Muscle of arm (tissue), 14 donors: ENCODE measurements at places on chromosomes 7 and 10.

GRCh38 chr7:55018361-55019190, at the start of gene EGFR:
Gene EGFR, plus strand, starts transcription at chr7:55019017. Its CDS starts 261 bp downstream, at chr7:55019278.
- DNase-seq = peak; percentile 85

DNA sequence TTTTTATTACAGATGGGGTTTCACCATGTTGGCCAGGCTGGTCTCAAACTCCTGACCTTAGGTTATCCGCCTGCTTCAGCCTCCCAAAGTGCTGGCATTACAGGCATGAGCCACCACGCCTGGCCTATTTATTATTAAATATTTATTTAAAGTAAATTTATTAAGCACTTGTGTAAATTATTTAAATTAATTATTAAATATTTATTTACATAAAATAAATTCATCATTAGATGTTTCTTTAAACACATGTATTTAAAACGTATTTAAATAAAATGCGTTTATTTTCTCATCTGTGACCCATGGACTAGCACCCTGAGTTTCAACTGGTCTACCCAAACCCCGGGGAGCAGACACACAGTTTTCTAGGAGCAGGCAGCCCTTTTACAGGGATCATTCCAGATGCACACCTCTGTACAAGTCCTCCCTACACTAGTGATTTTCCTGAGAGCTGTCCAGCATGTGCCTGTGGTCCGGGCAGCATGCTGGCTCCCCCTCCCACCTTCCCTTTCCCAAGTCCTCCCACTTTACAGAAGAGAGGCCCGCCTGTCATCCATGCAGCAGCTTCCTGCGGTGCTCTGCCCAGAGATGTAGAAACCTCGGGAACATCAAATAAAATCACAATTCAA, 89.2 kb upstream of the ATP6V0A4 start:
- DNase-seq = no peak

- no peak for DNase-seq
These were observed 461 bp upstream of the FIGNL1 start for GRCh38 chr7:50450590-50451032.

DNA sequence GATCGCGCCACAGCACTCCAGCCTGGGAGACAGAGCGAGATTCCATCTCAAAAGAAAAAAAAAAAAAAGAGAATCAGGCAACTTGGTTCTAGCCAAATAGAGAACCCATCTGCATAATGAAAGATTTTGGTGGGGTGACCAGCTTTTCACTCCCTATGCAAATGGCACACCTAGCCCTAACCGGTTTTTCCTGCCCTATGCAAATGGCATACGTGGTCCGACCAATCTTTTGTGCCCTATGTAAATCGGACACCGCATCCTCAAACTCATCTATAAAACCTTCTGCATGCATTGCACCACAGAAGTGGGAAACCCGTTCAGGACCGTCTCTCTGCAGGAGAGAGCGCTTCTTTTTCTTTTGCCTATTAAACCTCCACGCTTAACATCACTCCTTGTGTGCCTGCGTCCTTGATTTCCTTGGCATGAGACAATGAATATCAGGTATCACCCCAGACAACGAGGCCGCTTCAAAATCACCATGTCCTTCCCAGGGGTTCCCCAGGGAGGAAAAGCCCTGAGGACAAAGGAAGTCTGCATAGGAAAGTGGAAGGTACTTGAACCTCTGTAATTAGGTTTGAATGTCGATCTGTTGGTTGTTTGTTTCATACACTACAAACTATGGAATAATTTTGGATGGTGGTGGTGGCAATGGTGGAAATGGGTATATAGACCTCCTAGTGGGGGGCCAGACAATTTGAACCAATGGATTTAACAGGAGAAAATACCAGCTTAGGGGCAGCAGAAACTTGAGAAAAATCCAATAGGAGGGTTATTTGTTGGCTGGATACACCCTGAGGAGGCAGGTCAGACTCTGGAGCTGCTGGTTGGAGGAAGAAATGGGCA, 396.2 kb downstream of the TYW1 start:
- no peak for DNase-seq

DNA sequence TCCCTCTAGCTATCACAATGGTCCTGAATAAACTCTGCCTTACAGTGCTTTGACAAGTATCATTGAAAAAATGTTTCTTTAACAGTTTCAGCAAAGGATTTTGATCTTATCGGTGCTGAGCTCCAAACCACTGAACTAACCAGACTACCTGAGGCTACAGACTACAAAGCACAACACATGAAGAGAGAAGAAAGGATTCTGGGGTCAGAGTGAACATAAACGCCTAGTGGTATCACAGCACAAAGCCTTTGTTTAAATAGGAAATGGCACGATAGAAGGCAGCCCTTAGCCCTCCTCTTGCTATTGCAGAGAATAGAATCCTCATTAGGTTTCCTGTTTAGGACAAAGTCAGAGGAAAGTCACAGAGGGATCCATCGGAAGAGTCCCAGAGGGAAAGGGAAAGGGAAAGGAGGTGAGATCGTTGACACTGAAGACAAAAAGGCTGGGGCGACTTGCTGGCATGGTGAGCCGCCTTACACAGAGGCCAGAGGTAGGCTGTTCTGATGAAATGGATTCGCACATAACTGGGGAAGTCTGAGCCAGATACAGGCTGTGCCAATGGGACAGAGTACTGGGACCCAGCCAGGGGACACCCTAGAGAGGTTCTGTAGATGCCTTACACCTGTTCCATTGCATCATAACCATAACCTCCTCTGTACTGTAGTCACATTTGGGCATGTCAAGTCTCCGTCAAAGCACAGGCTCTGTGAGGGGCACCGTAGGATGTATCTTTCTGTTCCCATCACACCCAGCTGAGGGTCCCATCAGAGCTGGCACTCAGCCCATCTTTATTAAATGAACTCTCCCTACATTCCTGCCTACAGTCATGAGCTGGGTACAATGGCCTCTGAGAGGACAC, 71.5 kb downstream of the XPNPEP1 start:
- no peak for DNase-seq

DNA sequence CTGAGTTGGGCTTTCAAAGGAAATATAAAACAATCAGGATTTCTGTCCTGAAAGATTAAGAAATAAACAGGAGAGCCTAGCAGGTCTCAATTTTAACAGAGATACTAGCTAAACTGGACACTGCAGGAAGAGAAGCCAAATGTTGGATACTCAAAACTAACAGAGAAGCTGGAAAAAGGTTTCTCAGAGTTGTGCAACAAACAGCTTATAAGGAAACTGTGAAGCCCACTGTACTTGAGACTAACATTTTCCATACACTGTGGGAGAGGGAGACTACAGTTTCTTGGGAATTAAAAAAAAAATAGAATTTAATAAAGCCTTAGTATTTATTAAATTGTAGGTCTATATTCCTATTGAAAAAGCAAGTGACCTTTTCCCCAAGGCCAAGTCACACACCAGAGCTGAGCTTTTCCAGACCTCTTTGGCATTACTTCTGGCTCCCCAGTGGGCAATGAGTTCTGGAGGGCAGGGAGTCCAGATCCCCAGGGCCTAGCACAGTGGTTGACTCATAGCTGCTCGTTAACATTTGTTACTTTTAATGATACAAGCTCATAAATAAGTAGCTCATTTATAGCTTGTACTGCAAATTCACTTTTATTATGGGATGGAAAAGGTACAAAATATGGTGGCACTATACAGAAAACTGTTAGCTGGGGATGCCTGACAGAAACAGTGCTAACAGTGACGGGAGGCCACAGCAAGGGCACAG, 68.3 kb downstream of the MINDY3 start:
- no peak for DNase-seq

DNA sequence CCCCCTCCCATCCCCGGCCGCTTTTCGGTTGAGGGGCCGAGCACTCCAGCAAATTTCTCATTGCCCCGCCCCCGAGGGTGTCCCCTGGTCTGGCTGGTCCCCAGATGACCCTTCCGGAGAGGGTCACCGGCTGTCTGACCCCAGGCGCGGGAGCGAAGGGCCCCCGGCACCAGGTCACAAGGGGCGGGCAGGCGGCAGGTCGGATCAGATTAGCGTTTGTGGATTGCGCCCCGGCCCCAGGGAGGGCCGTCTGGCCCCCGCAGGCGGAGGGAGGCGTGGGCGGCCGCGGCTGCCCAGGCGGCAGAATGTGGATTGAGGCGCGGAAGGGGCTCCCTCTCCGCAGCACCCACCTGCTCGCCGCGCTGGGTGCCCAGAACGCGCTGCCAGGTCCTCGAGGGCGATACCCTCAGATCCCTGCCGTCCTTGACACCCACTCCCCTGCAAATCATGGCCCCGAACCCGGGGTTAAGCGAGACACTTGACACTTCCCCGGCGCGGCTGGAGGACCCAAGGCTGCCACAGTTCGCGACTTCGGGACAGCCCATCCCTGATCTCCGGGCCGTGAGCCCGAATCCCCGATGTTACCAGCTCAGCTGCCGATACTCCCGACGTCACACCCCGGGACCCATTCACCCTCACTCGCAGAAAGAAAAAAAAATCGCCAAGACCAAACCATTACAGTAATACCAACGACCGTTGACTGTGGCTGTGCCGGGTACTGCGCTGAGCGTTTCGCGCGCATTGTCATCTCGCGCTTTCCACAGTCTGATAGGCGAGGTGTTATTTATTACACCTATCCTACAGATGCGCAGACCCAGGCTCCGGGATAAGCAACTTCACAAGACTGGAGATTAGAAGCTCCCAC, 953 bp downstream of the NODAL start:
- no peak for DNase-seq

GRCh38 chr10:30849231-30850035, 182.2 kb downstream of the ZNF438 start:
- no peak for DNase-seq

GRCh38 chr10:21514129-21514817, 11.2 kb downstream of the SKIDA1 start:
- no peak for DNase-seq

DNA sequence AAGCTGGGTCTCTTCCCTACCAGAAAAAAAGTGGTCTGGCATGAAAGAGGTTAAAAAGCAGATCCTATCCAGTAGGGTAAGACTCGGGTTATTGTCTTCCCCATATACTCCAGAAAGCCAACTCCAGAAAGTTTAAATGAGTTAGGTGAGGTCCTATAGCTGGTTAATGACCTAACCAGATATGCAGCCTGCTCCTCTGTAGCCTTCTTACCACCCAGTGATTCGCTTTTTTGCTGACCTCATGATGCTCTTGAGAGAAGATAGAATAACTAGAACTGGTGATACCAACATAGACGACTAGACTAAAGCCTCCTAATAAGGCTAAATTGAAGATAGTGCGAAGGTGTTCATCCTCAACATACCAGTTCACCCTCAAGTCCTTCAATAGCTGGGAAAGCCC, 675 bp upstream of the GIMAP1 start:
- no peak for DNase-seq

DNA sequence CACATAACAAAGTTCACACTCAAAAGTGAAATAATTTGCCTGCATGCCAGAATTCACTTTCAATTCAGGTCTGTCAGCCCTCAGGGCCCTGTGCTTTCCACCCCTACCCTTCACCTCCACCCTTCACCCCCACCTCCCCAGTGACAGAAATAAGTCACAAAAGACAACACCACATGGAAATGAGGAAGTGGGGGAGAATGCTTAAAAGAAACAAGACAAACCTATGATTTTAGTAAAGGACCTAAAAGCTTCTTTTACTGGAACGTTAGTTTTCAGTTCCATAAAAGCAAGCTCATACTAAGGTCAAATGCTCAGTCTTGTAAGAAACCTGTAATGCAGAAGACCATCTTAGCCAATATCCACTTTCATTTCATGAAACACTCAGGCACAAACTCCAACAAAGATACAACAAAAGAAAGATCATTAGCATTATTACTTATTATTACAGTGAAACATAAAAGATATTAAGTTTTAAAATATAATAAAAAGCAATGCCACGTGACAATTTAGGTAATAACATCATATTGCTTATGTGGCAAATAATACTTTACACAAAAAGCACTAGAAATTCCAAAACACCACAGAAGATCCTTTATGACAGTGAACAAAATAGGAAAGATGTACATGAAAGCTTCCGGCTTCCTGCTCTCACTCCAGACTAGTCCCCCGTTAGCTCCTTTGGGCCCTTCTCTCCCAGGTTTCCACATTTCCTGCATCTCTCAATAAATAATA, 112.1 kb downstream of the LMBR1 start:
- no peak for DNase-seq

DNA sequence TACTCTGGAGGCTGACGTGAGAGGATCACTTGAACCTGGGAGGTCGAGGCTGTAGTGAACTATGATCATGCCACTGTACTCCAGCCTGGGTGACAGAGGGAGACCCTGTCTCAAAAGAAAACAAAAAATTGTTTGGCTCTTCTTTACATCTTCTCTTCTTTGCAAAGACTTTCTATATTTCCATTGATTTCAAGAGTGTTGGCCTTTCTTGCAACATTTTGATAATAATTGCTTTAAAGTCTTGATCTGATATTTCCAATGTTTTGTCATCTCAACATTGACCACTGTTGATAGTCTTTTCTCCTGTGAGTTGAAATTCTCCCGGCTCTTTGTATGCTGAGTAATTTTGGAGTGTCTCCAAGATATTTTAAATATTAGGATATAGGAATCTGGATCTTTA, 17.8 kb upstream of the CLDN4 start:
- no peak for DNase-seq

GRCh38 chr7:46772776-46773175, 809.1 kb downstream of the TNS3 start:
- no peak for DNase-seq

- no peak for DNase-seq
These were observed 65.8 kb downstream of the MGMT start for GRCh38 chr10:129532838-129533237.

GRCh38 chr10:11210211-11210922, 192.7 kb downstream of the CELF2 start:
- no peak for DNase-seq

GRCh38 chr7:40870108-40870507, 735.3 kb downstream of the SUGCT start:
- no peak for DNase-seq

DNA sequence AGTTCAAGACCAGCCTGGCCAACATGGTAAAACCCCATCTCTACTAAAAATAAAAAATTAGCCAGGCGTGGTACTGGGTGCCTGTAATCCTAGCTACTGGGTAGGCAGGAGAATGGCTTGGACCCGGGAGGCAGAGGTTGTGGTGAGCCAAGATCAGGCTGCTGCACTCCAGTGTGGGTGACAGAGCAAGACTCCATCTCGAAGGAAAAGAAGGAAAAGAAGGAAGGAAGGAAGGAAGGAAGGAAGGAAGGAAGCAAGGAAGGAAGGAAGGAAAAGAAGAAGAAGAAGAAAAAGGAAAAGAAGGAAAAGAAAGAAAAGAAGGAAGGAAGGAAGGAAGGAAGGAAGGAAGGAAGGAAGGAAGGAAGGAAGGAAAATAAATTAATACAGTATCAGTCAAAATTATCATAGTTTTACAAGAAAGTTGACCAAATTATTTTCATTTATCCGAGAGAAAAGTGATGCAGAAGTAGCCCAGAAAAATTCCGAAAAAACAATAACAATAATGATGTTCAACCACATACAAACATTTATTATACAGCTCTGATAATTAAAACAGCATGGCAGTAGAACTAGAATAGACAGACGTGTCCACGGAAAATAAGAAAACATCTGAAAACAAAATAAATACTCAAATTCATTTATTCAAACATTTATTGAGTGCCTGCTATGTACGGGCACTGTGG, 292.4 kb upstream of the MKLN1 start:
- DNase-seq = no peak

DNA sequence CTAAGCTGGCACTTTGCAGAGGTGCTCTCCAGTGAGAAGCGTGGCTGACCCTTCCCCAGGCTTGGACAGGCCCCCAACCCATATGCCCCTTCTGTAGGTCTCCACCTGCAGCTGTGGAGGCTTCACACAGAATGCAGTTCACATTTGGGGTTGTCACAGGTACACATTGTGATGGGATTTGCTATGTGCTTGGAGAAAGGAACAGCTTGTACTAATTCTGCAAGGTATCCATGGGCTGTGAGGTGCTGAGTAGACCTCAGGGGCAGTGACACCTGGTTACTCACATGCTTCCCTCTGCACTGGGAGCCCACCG, 188.9 kb downstream of the CXCL12 start:
- no peak for DNase-seq

- DNase-seq = no peak
These were observed 2.3 kb downstream of the IL6 start for GRCh38 chr7:22729180-22729825.
